Tibial nerve (tissue), 4 donors: ENCODE measurements at places on chromosomes 7 and 10.

DNA sequence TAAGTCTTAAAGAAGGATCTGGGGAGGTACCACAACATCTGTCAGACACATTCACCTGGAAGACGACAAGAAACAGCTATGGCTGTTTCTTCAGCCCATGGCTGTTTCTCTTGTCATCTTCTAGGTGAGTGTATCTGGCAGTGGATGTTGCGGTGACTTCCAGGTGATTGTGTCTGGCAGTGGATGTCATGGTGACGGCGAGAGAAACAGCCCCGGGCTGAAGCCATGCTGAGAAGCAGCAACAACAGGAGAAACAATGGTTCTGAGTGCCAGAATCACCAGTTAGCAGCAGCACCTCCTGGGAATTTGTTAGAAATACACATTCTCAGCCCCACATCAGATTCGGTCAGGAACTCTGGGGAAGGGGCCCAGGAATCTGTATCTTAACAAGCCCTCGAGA is 68.6 kb upstream of the SYPL1 start:
- no peak for DNase-seq

GRCh38 chr10:17785276-17785930 is 23.7 kb upstream of the MRC1 start:
- DNase-seq, result peak; percentile 40

- no peak for DNase-seq
Observed at GRCh38 chr7:832968-833424, 720 bp downstream of the SUN1 start.

DNA sequence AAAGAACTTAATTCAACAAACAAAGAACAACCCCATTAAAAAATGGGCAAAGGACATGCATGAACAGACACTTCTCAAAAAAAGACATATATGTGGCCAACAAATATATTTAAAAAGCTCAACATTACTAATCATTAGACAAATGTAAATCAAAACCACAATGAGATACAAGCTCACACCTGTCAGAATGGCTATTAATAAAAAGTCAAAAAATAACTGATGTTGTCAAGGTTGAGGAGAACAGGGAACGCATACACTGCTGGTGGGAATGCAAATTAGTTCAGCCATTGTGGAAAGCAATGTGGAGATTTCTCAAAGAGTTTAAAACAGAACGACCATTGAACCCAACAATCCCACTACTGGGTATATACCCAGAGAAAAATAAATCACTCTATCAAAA is 19.1 kb downstream of the ZFAND4 start:
- DNase-seq, result no peak

DNA sequence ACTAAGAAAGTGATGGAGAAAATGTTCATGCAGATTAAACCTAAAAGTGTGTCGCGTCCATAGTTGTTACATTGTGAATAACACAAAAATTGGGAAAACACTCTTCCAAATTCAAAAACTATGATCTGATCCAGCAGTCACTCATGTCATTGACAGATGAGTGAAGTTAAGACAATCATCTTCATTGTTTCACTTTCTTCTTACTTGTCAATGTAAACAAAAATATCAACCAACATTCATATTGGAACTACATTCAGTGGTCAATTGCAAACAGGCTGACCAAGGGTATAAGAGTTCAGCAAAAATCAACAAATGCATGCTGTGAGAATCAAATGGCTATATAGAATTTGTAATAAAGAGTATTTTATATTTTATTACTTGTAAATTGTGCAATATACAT is 1.8 kb downstream of the FRMPD2 start:
- DNase-seq, result no peak

DNA sequence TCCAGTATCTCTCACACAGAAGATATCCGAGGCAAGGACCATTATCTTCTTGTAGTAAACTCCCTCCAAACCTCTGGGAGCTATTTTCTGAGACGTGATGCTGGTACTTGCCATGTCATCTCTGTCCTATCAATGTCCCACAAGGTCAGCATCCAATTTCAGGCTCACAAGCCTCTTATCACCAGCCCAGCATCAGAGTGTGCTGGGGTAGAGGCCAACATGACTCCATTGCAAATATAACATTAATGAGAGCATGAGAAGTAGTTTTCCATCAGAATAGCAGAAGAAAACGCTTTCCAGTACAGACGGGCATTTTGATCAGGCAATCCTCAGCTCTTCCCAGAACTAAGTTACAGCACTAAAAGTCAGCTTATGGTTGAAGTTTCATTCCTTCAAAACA is 5.6 kb downstream of the MORN4 start:
- no peak for DNase-seq

- no peak for DNase-seq
Observed at GRCh38 chr7:106717955-106718871, 57.3 kb upstream of the CCDC71L start.

GRCh38 chr7:76318488-76319353 is 16.2 kb downstream of the HSPB1 start:
- DNase-seq, result peak; percentile 86

GRCh38 chr10:45470098-45471012 is 96.3 kb downstream of the ALOX5 start:
- DNase-seq, result no peak

DNA sequence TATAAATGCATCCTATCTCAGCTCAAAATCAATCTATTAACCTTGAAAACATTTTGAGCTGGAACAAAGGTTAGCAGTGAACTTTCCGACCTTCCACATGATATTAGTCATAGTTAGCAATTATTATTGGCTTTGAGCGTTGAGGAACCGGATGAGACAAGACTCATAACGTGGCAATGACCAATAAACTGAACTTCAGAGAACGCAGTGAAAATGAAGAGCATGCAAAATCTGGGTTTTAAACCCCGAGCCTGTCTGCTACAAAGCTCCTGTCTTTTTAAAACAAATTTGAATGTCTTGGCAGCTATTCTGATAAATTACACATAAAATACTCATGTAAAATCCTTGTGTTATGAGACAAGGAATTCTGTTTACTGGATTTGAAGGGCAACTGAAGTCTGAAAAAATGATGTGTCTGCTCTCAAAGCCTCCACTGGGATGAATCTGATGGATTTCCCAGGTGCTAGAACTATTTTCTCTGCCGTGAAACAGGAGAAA is 74.7 kb upstream of the ITGB1 start:
- no peak for DNase-seq

- no peak for DNase-seq
Observed at GRCh38 chr10:110794808-110795207, 76.9 kb upstream of the PDCD4 start.

- DNase-seq, result no peak
Observed at GRCh38 chr7:139183878-139184338, 47.1 kb upstream of the UBN2 start.

GRCh38 chr7:138776166-138776833 is 21.5 kb upstream of the TMEM213 start:
- DNase-seq, result no peak

GRCh38 chr7:30143748-30144251 is 9.0 kb downstream of the MTURN start:
- DNase-seq, result no peak

GRCh38 chr10:109264004-109264403 is 659.3 kb downstream of the XPNPEP1 start:
- DNase-seq, result no peak

GRCh38 chr10:52066383-52066782 is 247.7 kb upstream of the DKK1 start:
- DNase-seq, result no peak

DNA sequence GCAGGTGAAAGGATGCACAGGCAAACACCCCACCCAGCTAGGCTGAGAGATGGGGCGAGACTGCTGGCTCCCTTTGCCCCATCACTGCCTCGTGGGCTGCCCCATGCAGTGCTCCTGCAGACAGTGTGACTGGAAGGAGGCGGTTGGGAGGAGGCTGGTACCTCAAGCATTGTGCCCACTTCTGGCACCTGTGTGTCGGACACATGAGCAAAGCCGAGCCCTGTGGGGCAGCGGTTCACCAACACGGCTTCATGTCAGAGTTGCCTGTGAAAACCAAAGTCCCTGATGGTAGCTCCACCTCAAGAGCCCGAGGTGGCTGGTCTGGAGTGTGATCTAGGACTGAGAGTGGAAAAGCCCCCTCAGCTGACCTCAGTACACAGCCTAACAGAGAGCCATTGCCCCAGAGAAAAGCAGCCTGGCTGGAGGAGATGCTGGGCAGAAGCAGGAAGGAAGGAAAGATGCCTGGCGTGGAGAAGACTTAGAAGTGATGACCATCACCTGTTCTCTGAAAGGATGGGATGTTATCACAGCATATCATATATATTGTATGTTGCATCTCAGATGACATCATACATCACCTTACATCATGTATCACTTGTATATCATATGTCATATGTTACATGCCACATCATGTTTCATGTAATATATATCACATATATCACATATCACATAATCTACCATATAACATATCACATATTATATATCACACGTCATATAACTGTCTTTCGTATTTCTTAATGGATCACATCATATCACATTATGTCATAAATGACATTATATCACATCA is 75.6 kb downstream of the ADCY1 start:
- no peak for DNase-seq

DNA sequence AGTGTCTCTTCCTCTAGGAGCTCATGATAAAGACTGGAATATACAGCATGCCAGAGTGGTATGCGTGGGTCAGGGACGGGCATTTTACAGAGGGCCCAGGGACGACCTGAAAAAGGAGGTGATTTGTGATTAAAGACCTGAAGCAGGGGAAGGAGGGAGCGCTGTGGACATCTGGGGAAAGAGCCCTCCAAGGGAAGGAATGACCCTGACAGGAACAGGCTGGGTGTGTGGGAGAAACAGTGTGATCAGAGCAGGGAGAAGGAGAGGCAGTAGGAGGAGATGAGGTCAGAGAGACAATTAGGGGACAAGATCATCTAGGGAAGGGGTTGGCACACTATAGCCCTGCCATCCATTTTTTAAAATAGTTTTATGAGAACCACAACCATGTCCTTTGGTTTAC is 3.4 kb upstream of the RASSF4 start:
- DNase-seq, result peak; percentile 11

DNA sequence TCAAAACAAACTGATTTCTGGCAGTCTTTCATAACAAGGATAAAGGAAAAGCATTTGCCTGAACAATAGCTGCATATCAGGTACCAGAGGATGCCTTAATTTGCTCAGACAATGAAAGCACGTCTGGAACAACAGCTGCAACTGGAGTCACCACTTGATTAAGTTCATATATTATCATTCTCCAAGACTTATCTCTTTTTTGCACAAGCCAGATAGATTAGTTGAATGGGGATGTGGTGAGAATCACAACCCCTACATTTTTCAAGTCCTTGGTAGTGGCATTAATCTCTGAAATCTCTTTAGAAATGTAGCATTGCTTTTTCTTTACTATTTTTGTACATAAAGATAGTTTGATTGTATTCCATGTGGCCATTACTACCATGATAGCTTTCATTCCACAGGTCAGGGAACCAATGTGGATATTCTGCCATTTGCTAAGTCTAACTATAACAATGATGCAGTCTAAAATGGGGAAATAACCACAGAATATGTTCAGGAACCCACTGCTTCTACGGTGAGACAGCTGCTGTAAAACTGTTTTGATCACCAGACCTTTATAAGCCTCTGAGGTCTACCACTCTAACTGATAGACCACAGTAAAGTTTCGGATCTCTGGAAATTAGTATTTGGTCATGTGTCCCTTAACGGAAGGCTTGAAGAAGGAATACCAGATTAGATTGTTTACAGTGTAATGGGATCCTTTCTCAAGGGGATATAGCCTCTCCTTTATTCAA is 1176.2 kb downstream of the DNAJB9 start:
- no peak for DNase-seq

DNA sequence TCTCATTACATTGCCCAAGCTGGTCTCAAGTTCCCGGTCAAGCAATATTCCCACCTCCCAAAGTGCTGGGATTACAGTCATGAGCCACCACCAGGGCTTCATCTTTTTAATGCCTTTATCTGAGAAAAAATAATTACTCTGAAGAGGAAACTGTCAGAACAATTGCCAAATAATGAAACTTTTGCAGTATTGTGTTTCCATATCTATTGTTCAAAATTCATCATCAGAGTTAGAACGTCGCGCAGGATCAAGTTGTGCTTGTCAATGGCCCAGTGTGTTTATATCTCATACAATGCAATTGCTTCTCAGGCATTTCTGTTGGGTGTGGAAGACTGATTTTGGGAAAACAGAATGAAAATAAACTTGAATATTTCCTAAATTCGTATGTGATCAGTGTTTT is 143.1 kb downstream of the ARID5B start:
- no peak for DNase-seq

DNA sequence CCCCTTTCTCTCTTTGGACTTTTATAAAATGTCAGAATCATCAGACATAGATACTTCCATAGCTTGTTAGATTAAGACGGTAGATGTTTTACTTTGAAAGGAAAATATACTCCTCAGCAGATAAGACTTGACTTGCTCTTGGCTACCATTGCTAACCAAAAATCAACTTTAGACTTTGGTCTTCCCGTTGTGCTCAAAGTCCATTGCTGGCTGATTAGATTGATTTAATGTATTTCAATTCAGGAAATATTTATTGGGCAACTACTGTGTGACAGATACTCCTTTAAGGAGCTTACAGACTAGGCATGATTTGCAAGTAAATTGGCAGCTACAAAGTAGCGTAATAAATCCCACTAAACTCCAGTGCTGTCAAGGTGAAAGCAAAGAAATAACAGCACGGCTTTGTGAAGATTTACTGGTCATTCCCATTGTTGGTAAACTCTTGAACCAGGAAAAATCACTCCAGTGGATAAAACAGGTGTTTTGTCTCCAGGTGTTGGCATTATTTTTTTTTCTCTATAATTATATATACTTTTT is 95.7 kb upstream of the ARMC3 start:
- no peak for DNase-seq

DNA sequence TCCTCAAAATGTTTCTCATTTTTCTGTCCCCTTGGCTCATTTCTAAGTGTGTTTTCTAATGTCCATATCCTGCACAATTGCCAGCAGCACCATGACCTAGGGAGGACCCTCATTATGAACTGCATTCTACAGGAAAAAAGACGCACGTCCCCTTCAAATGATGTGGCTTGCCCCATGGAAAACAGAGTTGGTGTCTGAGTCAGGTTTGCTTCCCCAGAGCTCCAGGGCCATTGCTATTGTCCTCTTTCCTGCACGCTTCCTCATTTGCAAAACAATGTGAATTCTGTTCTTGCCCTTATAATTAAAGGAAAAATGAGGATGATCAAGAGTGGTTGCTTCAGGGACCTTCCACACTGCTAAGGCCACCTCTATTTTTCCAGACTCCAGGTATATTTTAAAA is 14.7 kb upstream of the ASB4 start:
- no peak for DNase-seq

DNA sequence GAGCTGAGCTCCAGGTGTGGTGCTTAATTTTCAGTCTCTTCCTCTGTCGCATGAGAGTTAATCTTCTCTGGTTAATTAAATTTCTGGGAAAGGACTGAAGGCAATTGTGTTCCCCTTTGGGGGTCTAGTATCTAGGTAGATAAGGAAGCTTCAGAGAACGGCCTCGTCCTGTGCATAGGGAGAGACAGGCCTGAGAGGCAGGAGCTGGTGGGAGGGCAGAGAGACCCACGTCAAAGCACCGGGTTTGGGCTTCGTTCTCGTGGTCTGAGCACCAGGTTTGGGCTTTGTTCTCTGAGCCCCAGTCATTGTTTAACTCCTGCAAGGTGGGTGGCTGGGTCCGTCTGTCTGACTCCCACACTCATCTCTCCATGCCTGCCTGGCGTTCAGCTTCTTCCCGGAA is 160.8 kb upstream of the PITRM1 start:
- no peak for DNase-seq
